Amniotic stem cell (primary cell): ENCODE measurements at places on chromosomes 5 and 9.
A peak's percentile ranks its signal among the peaks of the same experiment; 100 is the strongest.

DNA sequence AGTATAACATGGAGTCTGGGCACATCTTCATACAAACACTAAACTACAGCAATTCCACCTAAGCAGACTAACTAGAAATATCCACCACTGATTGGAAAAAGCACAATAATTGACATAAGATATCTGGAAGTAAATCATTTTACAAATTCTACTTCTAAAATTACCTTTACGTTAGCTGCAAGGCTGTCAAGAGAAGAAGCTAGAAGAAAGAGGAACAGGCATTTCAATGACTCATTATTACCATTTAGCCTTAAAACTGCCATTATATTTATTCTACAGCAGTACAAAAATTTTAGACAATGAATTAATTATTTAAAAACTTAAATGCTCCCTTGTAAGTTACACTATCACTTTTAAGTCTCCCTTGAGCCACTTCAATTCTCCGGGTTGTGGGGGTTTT lies 43.4 kb upstream of the PLPP6 start:
- no peak for DNase-seq

GRCh38 chr5:112061666-112062065 lies 304.7 kb upstream of the NREP start:
- DNase-seq = no peak

GRCh38 chr9:16320338-16320902 lies 550.0 kb downstream of the BNC2 start:
- DNase-seq = no peak

DNA sequence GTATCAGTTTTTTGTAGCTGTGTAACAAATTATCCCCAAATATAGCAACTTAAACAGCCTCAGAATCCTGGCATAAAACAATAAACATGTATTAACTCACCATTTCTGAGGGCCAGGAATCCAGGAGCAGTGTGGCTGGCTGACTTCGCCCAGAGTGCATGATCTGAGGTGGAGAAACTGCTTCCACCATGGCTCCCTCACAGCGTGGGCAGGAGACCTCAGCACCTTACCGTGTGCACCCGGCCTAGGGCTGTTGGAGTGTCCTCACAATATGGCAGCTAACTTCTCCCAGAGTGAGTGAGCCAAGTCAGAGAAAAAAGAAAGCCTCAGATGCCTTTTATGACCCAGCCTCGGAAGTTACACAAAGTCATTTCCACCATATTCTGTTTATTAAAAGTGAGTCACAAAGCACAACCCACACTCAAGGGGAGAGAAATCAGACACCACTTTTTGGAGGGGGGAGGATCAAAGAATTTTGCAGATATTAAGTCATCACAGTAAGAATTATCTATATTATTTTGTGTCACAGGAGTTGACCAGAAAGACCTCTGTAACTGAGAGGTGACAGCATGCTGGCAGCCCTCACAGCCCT lies 59.6 kb downstream of the TSTD2 start:
- DNase-seq = no peak

DNA sequence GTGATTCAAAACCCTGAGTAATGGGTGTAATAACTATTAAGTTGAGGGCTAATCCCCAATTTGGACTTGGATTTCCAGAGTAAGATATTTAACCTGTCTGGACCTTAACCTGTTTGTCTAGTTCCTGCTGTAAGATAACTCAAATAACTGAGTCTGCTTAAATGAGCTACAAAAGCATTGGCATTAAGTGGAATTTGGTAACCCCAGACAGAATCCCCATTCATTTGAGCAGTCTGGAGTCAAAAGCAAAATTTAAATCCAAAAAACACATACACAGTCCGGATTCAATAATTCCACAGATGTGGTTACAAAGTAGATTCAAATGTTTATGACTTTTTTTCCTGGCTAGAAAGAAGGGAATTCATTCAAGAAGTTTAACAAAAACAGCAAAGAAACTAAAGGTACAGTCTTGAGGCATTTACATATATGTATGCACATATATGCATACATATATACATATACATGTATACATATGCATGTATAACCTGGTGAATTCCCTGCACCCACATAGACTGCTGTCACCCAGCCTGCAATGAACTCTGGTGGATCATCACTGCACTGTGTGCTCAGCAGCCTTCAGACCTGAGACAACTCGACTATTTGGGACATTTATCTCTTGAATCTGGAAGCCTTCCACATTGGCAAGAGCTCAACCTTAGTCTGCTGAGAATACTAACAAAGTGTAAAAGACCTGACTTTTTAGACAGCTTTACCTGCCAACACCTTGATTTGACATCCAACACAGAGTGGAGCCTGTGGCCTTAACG lies 205.4 kb downstream of the LURAP1L start:
- no peak for DNase-seq

DNA sequence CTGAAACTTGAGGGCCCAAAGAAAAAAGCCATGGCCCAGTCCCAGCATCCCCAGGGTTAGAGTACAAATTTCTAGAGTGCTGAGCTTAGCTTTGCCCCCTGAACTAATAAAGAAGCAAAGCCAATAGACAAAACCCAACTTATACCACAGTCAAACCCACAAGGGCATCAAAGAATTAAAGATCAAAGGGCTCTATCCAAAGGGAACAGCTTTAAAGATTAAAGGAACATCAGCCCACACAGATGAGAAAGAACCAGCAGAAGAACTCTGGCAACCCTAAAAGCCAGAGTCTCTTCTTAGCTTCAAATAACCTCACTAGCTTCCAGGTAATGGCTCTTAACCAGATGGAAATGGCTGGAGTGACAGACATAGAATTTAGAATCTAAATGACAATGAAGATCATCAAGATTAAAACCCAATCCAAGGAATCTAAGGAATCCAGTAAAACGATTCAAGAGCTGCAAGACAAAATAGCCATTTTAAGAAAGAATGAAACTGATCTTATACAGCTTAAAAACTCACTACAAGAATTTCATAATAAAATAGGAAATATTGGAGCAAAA lies 93.9 kb downstream of the YIPF5 start:
- DNase-seq = no peak

- no peak for DNase-seq
These were observed 169.7 kb downstream of the MPDZ start for GRCh38 chr9:13109781-13110180.

DNA sequence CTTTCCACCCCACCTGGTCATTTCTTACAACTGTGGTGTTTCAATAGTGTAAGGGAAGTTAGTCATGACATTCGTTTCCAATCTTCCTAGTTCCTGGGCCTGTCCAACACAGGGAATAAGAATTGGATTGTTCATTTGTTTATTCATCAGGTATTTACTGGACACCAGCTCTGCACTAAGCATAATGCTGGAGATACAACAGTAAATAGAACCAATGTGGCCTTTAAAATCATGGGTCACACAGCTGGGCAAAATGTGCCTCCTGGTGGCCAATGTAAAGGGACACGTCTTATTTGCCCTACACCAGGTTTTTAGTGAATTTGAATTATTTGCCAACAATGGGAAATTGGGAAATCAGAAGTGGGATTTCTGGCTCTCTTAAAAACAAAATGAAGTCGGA lies 10.4 kb downstream of the ABLIM3 start:
- no peak for DNase-seq

GRCh38 chr9:108857572-108857971 lies 1.8 kb upstream of the ACTL7B start:
- DNase-seq = no peak

DNA sequence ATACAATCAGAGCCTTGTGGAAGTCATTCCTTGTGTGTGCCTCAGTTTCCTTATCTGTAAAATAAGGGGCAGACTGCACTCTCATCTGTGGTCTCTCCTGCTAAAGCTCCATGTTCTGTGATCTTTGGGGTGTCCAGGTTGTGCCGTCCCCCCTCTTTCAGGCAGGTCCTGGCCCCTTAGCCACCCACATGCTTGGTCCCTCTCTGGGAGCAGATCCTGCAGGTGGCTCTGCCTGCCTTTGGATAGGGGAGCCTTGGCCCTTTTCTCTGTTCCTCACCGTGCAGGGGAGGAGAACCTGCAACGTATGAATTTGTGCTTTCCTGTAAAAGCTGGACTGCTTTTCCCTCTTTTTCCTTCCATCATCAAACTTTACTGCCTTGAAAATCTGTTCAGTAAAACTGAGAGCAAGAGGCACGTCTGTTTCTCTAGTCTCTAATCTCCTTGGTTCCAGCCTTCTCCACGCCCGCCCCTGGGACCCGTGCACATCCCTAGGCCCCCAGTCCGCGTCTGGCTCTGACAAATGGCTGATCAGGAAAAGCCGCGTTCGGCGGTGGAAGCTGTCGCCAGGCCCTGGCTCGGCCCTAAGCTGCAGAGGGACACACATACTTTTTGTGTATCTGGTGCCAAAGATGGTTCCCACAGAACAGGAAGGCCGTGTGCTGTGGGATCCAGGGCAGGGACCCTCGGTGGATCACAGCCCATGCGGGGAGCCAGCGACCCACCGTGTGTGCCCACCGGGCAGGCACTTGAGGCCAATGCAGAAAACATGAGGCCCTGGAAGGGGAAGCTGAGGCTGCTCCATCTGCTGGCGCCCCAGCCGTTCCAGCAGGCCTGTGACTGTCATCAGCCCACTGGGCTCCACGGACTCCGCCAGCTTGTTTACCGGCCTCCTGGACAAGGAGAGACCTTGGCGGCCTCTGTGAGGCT lies 43.4 kb upstream of the COL5A1 start:
- DNase-seq = no peak

GRCh38 chr9:21995666-21996398 lies 1.2 kb downstream of the CDKN2B-AS1 start:
- DNase-seq = no peak

DNA sequence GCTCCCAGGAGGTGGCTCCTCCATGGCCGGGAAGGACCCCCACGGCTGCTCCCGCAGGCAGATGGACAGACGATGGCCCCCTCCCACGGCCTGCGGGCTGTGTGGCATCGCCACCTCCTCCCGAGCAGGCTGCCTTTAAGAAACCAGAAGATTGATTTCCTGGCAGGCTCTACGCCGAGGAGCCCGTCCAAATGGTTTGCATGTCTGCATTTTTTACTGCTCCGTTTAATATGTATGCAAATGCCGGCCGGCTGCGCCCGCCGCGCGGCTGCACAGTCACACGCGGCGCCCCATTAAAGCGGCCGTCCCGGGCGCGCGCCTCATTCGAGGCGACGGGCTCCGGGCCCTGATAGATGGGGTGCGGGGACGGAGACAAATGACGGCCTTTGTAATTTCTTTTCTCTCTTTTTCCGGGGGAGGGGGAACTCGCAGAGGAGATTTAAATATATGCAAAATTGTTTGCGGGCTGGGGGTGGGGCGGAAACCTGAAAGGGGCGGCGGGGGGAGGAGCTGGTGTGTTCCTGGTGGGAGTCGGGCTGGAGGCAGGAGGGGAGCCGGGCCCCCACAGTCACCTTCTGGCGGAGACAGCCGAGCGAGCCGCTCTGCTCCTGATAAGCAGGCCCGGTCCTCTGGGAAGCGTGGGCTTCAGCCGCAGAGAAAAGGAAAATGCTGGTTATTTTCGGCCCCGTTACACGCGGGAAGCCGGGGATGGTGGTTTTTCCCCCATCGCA lies 158.7 kb upstream of the IER5L start:
- no peak for DNase-seq

DNA sequence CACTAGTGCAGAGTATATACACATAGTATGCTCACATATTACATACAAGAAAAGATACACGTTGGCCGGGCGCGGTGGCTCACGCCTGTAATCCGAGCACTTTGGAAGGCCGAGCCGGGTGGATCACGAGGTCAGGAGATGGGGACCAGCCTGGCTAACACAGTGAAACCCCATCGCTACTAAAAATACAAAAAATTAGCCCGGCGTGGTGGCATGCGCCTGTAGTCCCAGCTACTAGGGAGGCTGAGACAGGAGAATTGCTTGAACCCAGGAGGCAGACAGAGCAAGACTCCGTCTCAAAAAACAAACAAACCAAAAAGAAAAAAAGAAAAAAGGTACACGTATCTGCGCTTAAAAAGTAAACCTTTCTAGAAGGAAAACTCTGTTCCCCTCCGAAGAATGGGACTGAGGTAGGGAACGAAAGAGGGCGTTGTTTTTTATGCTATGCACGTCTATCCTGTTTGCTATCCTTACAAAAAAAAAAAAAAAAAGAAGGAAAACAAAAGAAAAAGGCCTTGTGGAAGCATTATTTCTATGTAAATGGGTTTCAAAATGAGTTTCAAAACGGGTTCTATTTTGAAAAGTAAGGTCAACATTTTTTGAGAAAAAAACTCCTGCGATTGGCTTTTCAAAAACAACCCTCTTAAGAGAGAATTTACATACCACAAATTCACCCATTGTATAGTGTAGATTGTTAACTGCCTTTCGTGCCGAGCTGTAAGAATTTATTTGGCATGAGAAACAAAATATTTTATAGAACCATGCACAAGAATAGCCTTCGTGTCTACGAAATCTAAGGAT lies 1.2 kb downstream of the AK3 start:
- DNase-seq = no peak

GRCh38 chr9:123571240-123571639 lies 215.2 kb downstream of the CRB2 start:
- DNase-seq = no peak

- DNase-seq = peak; percentile 20
These were observed 4.5 kb upstream of the SET start for GRCh38 chr9:128684325-128685199.
